NCI-H510A (cell line): ENCODE measurements at places on chromosomes 1 and 21.
A peak's percentile ranks its signal among the peaks of the same experiment; 100 is the strongest.

DNA sequence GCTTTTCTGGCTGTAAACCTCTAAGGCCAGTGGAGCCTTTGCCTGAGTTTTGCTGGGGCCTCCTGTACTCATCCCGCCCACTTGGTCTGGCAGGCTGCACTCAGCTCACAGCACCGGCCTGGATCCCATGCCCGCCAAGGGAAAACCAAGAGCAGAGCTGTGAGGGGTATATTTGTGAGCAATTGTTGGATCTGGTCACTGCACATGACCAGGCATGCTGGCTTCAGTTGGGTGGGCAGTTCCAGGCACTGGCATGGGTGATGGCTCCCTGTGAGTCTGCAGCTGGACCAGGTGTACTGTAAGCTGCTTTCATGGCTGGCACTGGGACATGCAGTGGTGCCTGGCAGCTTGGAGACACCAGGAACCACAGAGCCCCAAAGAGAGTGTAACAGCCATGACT, 563.1 kb upstream of the RGS18 start:
- DNase-seq, result no peak

- no peak for DNase-seq
Measured at GRCh38 chr1:5009376-5010065, 355.1 kb downstream of the AJAP1 start.

GRCh38 chr1:248788327-248788726, 32.8 kb upstream of the LYPD8 start:
- no peak for DNase-seq

DNA sequence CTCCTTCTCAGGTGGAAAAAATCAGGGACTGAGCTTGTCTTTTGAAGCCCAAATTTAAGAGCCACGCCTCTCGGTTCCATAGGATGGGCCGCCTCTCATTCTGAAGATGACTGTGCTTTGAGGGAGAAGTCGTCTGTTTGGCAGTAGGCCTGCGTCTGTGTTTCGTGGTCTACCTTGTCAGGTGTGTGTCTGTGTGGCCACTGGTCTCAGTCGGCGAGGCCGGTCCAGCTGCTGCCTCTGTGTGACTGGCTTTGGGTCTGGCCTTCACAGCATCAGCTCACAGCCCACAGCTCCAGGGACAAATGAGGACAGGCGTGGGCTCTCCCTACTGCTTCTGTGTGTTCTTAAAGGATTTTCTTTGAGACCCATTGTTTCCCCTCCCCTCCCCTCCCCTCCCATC, 50.3 kb downstream of the B3GALT5 start:
- no peak for DNase-seq

- no peak for DNase-seq
Measured at GRCh38 chr1:101453844-101454243, 217.0 kb downstream of the S1PR1 start.

- no peak for DNase-seq
Measured at GRCh38 chr21:36567216-36567885, 87.4 kb upstream of the CLDN14 start.

GRCh38 chr1:72412286-72412685, 129.9 kb upstream of the NEGR1 start:
- no peak for DNase-seq

- DNase-seq, result peak; percentile 92
Measured at GRCh38 chr1:201531551-201532425, 7.1 kb upstream of the NAV1 start.

- DNase-seq, result no peak
Measured at GRCh38 chr21:34075760-34076660, 2.6 kb downstream of the MRPS6 start.

GRCh38 chr1:56696663-56697062, 51.5 kb downstream of the PRKAA2 start:
- DNase-seq, result no peak

GRCh38 chr21:16587141-16587581, 857.4 kb downstream of the USP25 start:
- DNase-seq, result no peak

- no peak for DNase-seq
Measured at GRCh38 chr1:67460676-67461500, 30.7 kb upstream of the SERBP1 start.

DNA sequence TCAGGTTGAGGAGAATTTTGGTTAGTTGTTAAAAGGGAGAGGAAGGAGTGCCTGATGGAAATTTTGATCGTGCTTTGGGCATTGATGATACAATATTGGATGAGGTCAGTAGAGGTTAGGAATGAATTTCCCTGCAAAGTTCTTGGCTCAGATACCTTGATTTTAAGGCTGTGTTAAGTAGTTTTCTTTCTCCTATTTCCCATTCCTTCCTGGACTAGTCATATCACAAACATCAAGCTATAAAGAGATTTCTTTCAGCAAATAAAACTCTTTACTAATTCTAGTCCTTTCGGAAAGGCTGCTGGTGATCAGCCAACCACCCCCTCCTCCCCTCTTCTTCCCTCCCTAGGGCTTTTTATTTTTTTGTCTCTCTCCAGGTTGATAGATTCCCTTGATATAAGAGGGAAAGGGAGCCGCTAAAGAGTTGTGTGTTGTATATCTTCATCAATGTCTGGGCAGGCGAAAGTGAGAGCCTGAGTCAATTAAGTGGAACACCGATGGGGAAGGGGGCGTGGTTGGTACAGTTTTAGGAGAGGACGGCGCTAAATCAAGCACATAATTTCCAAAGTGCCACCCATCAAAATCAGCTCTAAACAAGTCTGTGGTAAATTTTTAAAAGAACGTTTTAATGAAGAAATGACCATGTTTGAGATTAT, 100.1 kb upstream of the PLXNA2 start:
- no peak for DNase-seq

GRCh38 chr1:21651214-21652042, 17.7 kb downstream of the RAP1GAP start:
- peak; percentile 47 for DNase-seq

DNA sequence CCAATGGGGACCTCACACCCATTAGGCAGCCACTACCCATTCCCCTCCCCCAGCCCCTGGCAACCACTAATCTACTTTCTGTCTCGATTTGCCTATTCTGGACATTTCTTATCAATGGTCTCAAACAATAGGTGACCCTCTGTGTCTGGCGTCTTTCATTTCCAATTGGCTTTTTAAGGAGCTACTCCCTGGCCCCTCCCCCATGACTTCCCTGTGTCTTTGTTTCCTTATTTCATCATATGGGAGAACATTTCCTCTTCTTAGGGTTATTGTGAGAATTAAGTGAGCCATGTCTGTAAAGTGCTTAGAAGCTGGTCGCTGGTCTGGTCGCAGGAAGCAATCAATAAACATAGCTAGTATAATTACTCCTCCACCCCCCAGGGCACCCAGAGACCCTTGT, 80.9 kb downstream of the SPSB1 start:
- DNase-seq, result no peak

GRCh38 chr1:25431955-25432719, 1.4 kb downstream of the MACO1 start:
- no peak for DNase-seq

DNA sequence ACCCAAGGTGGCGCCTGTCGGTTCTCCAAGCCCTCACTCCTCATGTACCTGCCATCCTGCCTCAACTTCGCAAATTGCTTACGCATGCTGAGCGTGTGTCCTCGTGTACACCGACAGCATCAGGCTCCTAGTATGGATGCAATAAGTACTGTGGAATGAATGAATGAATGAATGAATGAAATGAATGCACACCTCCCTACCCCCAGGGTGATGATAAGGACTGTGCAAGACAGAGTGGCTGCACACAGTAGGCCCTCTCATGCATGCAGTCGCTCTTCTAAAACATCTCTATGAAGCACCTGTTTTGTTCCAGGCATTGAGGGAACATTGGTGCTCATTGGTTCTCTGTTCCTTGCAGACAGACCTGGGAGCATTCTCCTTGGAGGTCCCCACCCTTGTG, 49.8 kb upstream of the H6PD start:
- no peak for DNase-seq

GRCh38 chr1:6596886-6597776, 5.5 kb downstream of the KLHL21 start:
- DNase-seq, result no peak
